ENCODE measurements at places on chromosomes 11 and 22.
A peak's percentile ranks its signal among the peaks of the same experiment; 100 is the strongest.

DNA sequence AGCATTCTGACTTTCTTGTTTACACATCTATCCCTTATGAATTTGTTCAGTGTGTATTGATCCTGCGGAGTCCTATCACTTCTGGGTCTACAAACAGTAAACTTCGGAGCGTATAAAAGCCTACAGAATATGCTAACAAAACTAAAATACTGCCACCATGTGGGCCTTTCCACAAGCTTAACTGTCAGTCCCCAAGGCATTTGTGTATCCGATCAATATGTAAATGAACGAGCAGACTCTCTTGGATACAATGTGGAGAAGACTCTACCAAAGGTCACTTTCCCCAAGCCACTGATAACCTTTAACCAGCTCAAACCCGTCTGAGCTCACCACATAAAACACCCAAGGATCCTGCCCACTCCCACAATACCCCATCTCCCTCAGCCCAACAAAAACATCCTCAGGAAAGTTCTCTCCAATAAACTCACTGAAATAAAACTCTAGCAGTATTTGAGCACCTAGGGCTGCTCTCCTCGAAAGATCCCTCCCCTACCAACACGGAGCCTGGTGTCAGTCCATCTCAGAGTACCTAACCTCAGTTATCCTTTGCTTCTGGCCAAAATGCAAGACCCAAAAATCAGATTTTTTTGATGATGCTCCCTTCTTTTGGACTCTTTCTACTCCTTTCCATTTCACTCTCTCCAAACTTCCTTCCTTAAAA, 17.8 kb downstream of the ADA2 start:
- no peak for DNase-seq

- no peak for DNase-seq
Measured at GRCh38 chr22:46829117-46829891, 66.9 kb downstream of the TBC1D22A start.

DNA sequence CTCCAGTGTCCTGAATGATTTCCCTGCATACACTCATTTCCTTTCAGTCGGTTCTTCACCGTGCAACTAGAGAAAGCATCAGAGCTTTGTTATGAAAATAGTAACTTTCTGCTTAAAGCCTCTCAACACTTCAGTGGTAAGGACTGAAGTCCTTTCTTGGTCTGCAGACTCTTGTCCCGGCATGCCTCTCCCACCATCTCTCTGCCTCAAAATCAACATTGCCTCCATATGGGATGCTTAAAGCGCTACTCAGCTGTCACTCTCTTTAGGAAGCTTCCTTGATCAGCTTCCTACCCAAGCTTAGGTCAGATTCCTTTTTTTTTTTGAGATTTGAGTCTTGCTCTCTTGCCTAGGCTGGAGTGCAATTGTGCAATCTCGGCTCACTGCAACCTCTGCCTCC, 36.7 kb downstream of the APLP2 start:
- no peak for DNase-seq

DNA sequence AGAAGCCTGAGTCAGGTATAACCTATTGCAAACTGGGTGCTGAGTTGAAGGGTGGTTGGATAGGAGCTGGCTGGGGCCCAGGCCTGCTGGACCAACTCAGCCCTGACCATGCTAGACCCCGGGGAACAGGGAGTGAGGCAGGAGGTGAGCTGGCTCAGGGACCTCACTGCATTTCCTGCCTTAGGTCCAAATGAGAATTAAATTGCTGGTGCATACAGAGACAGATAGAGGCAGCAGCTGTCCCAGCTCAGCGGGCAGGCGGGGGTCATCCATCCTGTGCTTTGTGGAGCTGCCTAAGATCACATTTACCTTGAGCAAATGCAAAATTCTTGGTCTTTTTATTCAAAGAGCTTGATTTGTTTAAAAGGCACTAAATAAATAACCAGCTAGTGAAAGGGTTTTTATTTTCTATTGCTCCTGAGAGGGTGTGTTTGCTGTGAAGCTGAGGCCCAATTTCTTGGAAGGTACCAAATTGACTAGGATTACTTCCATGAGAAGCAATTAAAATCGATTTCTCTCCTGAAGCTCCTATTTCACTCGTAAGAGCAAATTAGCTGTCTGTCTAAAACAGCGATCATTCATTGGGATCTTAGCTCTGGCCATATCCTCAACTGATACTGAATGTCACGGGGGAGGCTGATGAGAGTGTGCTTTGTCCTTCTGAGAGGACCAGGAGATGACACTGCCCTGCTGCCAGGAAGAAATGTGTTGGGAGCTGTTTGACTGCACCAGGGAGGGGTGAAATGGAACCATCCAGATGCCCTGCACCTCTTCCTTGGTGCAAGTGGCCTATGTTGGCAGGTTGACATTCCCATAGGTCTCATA, 24.9 kb downstream of the USH1C start:
- DNase-seq = no peak

- DNase-seq = peak; percentile 30
Measured at GRCh38 chr11:2826679-2827056, 58.9 kb downstream of the CDKN1C start.

DNA sequence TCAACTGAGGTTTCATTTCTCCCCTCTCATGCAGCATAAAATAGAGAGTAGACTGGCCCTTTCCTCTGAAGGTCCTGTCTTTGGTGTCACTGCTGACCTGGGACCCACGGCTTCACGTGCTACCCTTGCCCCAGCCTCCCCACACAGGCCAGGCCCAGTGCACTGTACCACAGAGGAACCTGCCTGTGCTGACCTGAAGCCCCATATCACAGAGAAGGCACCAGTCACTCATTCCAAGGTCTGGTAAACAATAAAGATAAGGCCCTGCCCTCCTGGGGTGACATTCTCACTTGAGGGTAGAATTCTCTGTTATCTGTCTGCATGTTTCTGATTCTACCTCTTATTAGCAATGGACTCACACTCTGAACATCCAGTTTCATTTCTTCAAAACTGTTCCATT, 51.3 kb downstream of the RPL27A start:
- no peak for DNase-seq

GRCh38 chr22:21845558-21846453, 21.6 kb downstream of the MAPK1 start:
- DNase-seq = no peak

DNA sequence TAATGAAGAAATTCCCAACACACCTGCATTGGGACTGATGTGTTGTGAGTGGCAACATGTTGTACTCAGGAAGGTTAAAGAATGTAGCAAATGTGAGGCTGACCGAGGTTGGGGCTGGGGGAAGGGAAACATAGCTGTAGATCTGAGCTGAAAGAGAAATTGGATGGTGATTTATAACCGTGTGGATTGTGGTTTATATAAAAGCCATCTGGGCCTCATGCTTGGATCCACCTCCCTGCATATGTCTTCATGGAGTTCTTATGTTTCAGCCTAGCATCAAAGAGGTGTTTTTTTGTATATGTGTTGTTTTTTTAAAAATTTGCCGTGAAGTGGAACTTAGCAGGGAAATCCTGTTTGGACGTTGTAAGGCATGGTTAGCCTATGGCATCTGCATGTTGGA, 141.3 kb downstream of the NAV2 start:
- no peak for DNase-seq

- DNase-seq = no peak
Measured at GRCh38 chr22:47125603-47126002, 363.2 kb downstream of the TBC1D22A start.

DNA sequence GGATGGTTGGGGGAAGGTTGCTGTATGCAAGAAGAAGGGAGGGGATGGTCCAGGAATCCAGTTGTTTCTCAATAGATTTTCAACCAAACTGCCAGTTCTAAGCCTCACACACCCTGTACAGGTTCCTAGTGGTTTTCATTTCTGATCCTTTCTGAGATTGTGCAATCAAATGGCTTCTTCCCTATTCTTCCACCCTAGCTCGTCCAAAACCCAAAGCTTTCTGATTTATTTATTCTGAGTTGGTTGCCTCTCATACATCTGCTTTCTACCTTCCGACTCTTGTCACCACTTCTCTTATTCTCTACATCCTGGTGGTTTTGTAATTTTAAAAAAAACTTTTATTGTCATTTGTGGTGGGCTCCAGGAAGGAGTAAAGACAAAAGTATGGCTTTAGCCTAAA, 12.6 kb downstream of the OR5A2 start:
- peak; percentile 46 for DNase-seq

- no peak for DNase-seq
Measured at GRCh38 chr11:24755260-24755839, 258.5 kb downstream of the LUZP2 start.

GRCh38 chr11:44695169-44695833, 31.5 kb upstream of the TSPAN18 start:
- no peak for DNase-seq

DNA sequence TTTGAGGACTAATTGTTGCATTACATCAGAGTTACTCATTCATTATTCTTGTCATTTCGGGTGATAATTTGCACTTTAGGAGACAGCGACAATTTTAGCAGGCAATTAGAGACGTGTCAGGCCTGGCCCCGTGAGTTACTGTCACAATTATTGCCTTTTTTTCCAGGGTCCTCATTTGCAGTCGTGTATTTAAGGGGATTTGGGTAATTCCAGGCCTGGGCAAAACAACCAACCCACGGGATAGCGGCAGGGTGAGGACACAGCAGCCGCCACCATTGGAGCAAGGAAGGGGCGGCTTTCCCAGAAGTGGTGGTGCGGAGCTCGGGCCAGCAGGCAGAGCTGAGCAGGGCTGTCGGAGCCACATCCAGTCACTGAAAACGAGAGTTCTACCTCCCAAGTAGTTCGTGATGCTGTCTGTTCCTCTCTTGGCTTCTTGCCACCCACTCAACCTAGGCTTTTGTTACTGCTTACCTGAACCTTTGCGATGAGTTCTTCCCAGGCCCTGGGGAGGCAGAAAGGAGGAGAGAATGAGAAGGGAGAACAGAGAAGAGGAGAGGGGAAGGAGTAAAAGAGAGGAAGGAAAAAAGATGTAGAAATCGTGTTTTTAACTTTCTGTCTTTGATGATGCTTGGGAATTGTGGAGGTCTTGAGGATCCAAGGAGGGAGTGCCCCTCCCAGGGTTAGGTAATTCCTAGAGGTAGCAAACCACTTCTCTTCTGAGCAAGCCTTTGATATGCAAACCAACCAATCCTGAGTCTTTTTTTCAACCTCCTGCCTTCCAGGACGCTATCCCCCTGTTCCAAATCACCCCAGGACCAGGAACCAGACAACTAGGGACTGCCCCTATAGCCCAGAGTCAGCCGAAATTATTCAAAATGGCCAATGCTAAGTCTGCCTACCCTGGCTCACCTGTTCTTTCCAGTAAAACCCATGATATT, 236.1 kb downstream of the MIAT start:
- DNase-seq = no peak

DNA sequence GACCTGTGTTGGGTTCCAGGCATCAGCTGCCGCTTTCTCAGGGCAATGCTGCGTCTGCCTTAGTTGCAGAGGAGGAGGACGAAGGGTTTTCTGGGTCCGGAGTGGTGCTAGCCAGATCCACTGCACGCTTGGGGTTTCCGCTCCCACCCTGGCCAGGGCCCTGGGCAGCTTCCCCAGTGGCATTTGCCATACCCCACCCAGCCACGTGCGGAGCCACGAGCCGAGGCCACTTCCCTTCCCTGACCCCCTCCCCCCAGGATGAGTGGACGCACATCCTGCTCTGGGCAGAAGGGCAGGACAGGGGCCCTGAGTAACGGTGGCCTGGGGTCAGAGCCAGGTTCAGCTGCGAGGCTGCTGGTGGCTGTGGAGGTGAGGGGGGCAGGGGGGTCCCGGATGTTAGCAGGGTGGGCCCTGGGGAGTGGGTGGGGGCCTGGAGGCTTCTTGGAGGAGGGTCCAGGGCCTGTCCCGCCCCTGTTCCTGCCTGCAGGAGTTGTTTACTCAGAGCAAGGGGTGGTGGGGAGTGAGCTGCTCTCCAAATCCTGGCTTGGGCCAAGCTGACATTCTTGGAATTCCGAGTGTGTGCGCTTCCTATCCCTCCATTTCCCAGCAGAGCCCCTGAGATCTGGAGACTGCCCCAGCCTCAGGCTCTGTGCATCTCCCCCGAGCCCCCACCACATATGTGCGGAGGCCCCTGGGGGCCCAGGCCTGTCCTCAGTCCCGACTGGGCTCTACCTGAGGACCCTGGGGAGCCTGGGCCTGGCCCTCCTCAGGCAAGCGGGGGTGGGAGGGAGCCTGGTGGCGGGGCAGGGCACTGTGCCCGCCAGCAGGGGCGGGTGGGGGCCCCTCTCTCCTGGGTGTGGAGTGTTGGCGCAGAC, 1.4 kb downstream of the TSPAN4 start:
- peak; percentile 83 for DNase-seq

DNA sequence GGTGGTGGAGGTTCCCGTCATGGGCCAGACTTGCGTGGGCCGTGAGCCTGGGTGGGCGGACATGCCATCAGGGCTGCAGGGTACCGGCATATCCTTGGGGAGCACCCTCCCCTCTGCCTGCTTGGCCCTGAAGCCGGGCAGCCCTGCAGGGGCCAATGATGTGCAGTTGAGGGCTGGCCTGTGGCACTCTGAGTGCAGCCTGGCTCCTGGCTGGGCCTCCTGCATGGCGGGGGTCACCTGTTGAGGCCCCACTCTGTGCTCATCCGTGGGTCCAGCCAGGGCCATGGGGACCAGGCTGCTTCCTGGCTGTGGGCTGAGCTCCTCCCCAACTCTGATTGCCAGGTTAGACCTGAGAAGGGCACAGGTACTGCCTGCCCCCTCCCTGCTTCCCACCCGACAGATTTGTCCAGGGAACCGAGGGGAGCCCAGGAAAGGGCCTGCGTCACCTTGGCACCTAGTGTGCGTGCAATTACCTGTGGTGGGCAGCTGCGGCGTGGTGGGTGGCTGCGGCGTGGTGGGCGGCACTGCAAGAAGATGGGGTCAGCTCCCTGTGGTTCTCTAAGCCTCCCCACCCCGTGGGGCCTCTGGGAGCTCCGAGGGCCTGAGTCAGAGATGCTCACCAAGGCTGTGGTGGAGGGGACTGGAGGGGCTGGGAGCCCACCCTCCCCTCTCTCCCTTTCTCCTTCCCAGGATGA, 16.2 kb downstream of the MUC6 start:
- no peak for DNase-seq

DNA sequence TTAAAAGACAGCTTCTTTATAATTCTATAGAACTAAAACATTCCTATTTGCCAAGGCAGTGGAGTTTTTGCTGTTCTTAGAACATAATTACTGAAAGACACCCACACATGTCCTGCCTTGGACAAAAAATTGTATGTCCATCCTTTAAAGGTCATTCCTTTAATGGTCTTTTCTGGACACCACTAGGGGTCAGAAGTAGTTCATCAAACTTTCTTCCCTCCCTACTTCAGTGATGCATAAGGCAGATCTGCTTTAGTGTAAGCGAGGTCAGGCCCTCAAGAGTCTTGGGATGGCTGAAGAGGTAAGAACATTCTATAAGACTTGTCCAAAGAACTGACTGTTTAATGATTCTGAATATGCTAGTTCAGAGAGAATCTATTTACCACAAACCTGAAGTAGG, 4.3 kb upstream of the OR51V1 start:
- peak; percentile 56 for DNase-seq

DNA sequence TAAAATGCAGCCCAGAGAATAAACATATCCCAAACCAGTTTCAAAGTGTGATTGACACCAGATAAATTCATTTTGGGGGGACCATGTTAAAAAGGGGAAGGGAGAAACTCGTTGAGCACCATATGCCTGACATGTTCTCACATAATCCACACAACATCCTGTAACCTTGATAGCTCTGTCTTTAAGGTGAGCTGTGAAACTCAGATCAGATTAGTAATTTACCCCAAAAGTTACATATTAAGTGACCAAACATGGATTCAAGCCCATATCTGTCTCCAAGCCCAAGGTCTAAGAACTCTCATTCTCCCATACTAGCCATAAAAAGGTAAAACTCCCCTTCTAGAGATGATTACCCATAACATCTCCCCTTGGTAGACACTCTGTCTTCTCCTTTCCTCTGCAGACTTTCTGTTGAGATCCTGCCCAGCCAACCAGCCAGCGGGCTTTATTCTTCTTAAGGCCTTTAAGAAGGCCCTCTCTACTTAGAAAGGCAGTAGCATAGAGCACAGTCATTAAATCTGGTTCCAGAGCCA, 150.7 kb downstream of the CCDC34 start:
- no peak for DNase-seq

GRCh38 chr11:1307163-1307870, 2.1 kb downstream of the TOLLIP start:
- peak; percentile 61 for DNase-seq
